Fibroblast of skin of left biceps (primary cell): ENCODE measurements at places on chromosomes 1 and 21.

GRCh38 chr21:39611551-39612190, 1.1 kb upstream of the B3GALT5 start:
- no peak for DNase-seq

GRCh38 chr21:33901412-33902288, 14.0 kb downstream of the ATP5PO start:
- DNase-seq, result no peak

DNA sequence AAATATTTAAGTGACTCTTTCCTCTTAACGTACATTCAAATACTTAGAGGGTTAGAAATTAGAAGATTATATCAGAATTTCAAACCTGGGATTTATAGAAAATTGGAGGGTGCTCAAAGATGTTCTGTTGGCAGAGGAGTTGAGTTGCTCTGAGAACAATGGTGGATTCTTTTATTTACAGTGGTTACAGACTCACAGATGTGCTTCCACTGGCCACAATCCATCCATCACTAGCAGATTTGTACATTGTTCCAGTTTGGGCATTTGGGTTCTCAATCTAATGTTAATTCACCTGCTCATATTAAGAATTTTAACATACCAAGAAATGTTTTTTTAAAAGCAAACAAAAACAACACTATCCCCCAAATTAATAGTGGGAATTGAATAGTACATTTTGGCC, 23.5 kb downstream of the DNAJC6 start:
- DNase-seq, result no peak

GRCh38 chr21:38474796-38475195, 23.5 kb downstream of the ERG start:
- no peak for DNase-seq

- DNase-seq, result no peak
These were observed 5.5 kb downstream of the LAPTM5 start for GRCh38 chr1:30751830-30752650.

DNA sequence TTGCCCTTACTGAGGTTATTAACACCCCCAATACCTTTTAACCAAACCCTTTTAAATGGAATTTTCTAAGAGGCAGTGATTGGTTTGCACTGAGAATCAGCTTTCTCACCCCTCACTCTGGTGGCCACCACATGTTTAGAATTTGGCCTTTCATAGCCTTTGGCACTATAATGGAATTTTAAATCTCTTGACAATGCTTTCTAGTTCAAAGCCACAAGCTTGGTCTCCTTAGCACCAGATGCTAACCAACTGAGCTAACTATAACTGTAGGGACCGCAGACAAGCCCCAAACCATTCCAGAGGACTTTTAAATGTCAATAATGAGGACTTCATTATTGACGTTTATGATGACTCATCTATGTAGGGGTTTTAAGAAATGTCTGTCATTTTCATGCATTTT, 238.7 kb upstream of the SNX7 start:
- peak; percentile 39 for DNase-seq

- DNase-seq, result no peak
These were observed at the start of gene G0S2 for GRCh38 chr1:209674957-209675564. Gene G0S2, plus strand, starts transcription at chr1:209675412. Its CDS starts 273 bp downstream, at chr1:209675685.

- DNase-seq, result no peak
These were observed 1.5 kb downstream of the STUM start for GRCh38 chr1:226549937-226550671.

DNA sequence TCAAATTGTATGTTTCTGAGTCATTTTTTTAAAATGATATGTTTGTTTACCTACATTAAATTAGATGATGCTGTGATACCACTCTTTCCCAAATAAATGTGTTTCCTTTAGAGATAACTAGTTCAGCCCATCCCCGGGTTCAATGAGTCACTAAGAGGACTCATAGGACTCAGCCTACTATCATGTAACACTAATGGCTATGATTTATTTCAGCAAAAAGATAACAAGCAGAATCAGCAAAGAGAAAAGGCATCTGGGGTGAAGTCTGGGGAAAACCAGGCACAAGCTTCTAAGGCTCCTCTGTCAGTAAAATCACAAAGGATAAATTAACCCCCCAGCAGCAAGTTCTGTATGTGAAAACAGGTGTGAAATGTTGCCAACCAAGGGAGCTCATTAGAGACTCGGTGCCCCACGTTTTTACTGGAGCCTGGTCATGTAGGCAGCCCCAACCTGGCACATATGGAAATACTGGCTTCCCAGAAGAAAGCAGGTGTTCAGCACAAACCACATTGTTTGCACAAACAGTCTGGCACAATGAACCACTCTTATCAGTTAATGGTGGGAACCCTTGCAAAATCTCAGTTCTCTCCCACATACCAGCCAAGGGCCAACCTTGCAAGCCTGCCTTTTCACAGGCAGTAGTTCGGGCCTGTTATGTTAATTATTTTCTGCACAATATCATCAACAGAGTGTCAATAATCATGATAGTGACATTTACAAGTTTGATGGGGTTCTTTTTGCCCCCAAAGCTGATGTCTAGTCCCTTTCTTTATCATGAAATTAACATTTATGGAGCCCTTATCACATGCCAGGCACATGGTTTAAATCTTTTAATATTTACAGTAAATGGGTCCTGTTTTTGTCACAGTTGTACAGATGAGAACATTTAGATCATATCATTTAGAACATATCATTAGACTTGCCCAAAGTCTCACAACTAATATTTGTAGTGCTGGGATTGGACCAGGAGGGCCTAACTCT, 23.1 kb upstream of the CNN3 start:
- DNase-seq, result no peak

GRCh38 chr1:56627636-56628039, 17.5 kb upstream of the PRKAA2 start:
- no peak for DNase-seq

DNA sequence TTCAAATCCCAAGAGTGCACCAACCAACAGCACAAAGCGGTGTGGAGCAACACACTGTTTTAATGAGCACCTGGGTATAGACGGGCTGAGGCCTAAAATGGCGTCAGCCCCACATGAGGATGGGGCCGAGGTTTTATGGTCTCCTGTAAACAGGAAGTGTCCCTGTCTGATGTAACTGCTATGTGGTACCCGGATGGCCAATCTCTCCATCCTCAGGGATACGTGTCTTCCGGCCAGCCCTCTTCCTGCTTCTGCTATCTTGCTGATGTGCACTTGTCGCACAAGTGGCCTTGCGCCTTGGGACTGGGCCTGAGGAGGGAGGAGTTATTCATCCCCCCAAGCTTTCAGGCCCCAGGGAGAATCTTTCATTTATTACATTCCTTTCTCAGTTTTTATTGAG, 73.5 kb downstream of the CNST start:
- DNase-seq, result no peak

- DNase-seq, result no peak
These were observed 2.0 kb downstream of the GFI1 start for GRCh38 chr1:92484472-92485380.
